Left lobe of liver (tissue), 2 donors: ENCODE measurements at places on chromosomes 7 and 10.

DNA sequence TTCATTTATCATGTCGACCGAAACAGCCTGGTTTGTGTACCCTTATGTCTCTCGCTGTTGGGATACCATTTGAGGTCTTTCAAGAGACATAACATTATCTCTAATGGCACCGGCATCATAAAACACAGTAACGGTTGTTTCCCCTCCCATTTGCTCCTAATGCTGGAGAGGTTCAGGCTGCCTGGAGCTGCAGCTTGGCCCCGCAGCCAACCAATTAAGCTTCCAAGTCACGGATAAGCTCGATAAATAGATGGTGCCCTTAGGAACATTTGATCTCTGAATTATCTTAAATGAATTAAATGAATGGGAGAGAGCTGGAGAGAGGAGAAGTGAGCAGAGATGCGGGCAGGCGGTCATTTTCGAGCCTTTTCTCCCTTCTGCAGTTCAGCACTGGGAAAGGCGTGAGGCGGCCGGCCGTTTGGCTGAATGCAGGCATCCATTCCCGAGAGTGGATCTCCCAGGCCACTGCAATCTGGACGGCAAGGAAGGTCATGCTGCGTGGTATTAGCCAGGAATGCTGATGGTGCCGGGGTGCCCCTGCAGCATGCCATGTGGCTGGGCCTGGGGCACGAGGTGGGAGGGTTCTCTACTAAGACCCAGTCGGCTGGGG, 12.6 kb downstream of the CPA4 start:
- no peak for DNase-seq

DNA sequence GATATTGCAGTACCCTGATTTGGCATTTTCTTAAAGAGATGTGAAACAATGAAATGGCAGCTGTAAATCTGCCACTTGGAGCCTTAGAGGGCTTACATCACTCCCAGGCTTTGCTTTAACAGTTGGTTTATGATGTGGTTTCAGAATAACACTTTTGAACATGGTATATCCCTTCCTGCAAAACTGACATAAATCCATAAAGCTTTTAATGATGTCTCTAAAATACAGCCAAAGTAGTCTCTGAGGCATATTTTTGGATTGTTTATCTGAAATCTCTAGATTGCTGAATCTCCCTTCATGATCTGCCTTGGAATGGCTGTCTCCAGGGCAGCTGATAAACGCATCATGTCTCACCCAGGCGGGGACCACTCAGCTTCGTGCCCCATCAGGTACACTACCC, 377.8 kb upstream of the C7orf33 start:
- DNase-seq: no peak

DNA sequence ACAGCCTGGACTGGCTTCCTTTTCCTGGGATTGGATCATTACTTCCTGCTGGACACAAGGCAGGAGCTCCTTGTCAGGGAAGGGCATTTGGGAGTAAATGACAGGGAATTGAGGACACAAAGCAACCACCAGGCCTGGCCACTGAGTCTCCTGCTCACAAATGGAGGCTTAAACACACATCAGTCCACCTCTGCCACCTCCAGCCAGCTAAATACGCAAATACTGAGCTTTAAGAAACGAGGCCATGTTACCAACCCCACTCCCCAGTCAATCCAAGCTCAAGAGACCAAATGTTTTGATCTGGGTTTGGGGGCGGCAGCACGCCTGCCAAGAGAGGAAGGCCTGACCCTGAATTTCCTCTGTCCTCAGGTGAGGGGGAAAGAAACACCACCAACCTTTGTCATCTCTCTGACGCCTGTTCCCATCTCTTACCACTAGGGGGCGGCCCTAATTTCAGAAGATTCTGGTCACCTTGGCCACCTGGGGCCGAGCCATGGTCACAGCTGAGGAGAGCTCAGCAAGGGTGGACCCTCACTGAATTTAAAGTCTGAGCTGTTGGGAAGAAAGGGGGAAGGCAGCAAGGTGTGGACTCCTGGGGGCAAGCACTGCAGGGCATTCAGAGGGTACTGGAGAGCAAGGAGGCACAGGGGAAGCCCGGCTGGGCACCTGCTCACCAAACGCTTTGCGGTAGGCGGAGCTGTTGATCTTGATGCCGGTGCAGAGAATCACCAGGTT, 16.5 kb downstream of the AIFM2 start:
- peak; percentile 56 for DNase-seq

GRCh38 chr10:68315582-68315981, 16.3 kb upstream of the HNRNPH3 start:
- peak; percentile 8 for DNase-seq

GRCh38 chr7:139701908-139702307, 75.9 kb downstream of the HIPK2 start:
- no peak for DNase-seq

- DNase-seq: no peak
Measured at GRCh38 chr10:31974434-31975124, 45.9 kb upstream of the ARHGAP12 start.

GRCh38 chr7:45927721-45928120, 6.6 kb upstream of the IGFBP3 start:
- DNase-seq: no peak

GRCh38 chr7:51304729-51305128, 11.9 kb downstream of the COBL start:
- DNase-seq: no peak

DNA sequence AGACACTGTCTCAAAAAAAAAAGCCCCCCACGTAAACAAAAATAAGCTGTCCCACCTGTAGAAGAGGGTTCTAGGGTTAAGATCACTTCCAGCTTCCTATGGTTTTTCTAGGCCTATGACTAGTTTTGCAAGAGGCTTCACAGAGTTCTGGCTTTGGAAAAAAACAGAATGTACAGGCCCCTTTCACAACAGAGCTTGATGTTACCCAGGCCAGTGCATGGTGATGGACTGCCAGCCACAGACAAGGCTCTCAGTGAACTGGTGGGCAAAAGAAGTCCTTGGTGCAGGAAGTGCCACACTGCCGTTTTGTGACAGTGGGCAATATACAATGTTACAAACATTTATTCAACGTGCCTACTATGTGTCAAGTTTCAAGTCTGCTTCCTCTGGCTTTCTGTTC, 18.3 kb upstream of the EFCAB10 start:
- no peak for DNase-seq

DNA sequence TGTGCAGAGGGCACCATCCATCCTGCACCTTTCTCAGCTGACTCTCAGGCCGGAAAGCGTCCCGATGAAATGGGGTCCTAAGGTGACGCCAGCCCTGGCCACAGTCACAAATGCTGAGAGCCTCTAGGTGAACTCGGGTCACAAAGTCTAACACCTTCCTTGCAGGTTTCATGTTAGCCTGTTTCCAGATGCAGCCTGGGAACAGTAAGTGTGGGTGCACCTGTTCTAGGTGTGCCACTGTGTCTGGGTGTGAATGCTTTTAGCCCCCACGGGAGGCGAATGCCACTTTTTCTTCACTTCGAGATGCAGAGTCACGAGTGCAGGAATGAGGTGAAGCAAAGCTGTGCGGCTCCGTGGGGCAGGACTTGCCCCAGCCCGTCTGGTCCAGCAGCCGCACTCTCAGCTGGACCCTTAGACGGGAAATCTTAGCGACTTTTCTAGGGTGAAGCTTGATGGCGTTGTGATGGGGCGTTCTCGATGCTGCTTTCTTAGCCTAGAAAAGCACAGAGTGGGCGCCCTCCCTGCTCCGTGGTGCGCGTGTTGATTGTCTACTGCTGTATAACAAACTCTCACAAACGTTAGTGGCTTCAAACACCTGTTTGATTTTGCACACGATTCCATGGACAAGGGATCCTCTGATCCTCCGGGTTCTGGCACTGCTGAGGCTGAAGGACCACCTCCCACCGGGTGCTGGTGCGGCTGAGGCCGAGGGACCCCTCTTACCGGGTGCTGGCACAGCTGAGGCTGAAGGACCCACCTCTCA, 13.6 kb upstream of the VIPR2 start:
- no peak for DNase-seq

DNA sequence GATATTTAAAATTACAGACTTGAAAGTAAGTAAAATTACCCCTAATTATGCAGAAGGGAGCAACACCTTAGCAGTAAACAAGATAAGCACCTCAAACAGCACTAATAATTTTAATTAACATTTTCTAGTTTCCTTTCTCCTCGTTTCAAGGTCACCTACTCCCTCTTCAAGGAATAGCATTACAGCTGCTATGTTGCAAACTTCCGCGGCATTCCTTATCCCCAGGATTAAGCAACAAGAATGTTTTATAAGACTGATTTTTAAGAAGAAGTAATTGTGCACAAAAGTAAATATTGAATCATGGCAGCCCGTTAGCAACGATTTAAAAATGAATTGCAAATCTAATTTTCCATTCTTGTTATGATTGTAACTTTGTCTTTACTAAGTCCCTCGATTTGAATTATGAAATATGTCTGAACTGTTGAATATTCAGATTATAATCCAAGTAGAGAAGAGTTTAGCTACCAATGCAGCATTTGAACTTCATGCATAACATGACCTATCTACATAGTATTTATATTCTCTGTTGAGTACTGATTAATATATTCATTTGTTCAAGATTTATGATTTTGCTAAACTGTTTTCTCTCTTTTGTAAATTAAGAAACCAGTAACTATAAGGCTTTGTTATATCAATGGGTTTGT, 593.5 kb upstream of the MGMT start:
- no peak for DNase-seq

- no peak for DNase-seq
Measured at GRCh38 chr10:14014423-14014822, 316.3 kb downstream of the FRMD4A start.

- DNase-seq: peak; percentile 84
Measured at GRCh38 chr10:689452-690371, at the start of gene DIP2C. Gene DIP2C (minus strand): TSS chr10:689668. CDS start chr10:689578, 90 bp downstream.

- DNase-seq: peak; percentile 94
Measured at GRCh38 chr7:95608359-95609173, 12.2 kb upstream of the PDK4 start.

GRCh38 chr7:44325811-44326241, 432 bp upstream of the CAMK2B start:
- DNase-seq: no peak

DNA sequence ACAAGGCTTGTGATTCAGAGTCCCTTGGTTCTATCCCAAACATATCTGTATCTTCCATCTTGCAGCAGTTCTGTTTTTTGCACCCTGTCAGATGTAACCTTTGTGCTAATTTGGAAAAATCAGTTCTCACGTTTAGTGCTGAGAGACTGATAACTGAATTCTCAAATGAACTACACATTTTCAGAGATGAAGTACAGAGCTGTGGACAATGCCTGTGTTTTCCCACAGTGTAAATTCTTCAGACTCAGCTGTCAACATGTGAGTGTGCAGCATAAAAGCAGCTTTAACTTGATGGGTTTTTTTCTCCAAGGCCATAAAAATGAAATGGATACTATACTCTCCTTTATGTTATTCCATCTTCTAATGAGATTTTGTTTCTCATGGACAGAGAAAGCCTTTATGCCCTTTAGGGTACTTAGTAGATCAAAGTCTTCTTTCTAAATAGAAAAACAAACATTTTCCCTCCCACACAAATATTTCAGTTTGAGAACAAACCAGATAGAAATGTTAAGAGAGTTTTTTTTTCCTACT, 150.9 kb downstream of the SEMA3A start:
- DNase-seq: no peak

- DNase-seq: no peak
Measured at GRCh38 chr7:14786314-14786895, 116.1 kb downstream of the DGKB start.

GRCh38 chr7:20642166-20642565, 26.7 kb downstream of the ABCB5 start:
- DNase-seq: no peak

DNA sequence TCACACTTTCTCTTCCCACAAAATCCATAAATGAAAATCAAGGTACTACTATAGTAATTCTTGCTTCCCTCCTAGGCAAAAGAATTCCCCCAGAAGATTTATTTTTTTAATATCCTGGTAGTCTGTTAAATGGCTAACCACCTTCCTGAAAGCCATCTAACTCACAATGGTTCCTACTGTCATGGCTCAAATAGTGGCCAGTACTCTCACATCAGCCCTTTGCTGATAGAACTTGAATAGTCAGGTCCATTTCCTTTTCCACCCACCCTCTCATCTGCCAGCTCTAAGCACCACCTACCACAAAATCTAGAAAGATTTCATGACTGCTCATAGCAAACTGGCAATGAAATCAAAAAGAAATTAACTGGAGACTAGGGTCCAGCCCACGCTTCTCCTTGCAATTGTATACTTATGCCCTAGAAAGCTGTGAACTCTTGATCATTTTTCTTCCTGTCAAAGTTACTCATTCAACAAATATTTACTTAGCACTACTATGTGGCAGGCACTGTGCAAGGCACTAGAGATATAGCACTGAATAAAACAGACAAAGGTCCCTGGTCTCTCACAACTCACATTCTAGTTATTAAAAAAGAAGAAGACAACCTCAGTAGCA, 60.4 kb downstream of the ARMH3 start:
- no peak for DNase-seq

DNA sequence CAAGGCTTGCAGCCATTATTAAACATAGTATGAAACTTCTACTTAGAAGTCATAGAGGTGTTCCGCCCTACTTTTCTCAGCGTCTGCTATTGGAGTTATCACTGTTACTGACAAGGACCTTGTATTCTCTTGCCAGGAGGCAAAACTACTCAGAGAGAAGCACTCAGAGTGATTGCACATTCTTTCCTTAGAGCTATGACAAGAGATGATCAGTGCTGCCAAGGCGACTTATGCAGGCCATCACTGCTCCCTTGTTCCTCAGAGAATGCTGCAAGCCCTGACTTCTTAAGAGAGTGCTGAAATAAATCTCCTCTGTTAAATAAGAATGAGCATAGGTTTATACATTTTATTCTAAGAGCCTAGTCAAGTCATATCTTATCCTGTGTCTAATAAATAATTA, 534.6 kb upstream of the PHF14 start:
- no peak for DNase-seq
